Fibroblast of pulmonary artery (primary cell): ENCODE measurements at places on chromosomes 4 and X.

GRCh38 chr4:150769248-150769647 lies 187.3 kb downstream of the MAB21L2 start:
- DNase-seq = peak; percentile 62

- DNase-seq = no peak
Measured at GRCh38 chr4:150033081-150033480, 45.2 kb upstream of the DCLK2 start.

- no peak for DNase-seq
Measured at GRCh38 chr4:1246111-1246881, 2.6 kb downstream of the CTBP1 start.

DNA sequence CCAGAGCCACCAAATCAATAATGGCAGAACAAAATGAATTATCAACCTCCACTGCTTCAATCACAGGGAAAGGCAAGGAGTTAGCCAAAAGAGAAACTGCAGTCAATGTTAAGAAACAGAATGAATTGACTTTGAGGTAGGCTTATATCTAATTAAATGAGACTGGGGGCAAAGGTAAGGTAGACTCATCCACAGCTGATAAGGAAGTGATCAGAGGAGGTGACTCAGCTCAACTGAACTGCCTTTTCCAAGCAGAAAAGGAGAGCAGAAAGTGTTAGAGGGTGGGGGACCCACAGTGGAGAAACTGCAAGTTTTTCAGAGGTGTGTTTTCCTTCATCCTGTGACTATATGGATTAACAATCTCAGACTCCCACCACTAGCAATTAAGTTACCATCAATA lies 345.8 kb upstream of the PPARGC1A start:
- DNase-seq = no peak

DNA sequence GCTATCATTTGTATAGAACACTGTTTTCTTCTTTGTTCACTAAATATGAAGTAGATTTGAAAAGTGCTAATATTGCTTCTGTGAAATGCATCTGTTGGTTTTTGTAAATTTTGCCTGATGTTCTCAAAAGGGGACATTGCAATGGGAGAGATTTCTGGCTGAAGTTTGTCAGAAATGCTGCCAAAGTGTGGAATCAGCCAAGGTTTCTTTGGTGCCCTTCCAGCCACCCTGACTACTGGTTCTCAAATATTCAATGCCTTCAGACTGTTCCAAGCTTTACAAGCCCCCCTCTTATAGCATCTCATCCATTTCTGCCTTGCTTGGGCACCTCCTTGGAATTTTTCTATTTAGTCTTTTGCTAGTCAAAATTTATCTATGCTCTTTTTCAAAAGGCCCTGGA lies 60.6 kb upstream of the TMLHE start:
- no peak for DNase-seq

DNA sequence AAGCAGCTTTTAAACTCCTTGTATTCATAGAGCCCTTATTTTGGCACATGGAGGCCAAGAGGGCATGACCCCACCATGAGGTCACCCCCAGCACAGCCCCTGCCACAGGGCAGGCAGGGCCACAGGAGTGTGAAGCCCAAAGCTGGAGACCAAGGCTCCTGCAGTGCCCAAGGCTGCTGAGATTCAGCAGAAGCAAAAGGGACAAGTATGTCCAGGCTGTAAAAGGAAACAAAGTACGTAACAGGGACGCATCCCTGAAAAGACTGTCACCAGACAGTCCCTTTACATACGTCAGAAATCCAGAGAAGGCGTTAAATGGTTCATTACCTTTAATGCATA lies 18.9 kb downstream of the GAK start:
- DNase-seq = no peak

GRCh38 chrX:81392396-81392795 lies 190.5 kb downstream of the SH3BGRL start:
- no peak for DNase-seq

DNA sequence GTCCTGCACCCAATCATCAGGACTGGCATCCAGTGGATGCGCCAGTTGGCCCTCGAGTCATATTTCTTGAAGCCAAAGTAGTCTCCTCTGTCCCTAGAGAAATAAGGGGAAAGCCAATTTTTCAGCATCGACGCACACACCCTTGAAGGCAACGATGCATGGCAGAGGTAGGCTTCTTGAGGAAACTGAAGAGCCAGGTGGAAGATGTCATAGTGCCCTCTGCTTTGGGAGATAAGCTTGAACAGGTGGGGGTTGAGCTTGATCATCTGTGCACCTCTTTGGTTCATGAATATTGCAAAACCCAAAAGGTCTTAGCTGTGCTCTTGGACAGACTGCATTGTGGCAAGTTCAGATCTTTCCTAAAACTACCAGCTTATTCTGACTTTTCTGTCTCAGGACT lies 34.6 kb upstream of the WDR1 start:
- no peak for DNase-seq

GRCh38 chr4:3701271-3701734 lies 64.9 kb upstream of the ADRA2C start:
- no peak for DNase-seq

DNA sequence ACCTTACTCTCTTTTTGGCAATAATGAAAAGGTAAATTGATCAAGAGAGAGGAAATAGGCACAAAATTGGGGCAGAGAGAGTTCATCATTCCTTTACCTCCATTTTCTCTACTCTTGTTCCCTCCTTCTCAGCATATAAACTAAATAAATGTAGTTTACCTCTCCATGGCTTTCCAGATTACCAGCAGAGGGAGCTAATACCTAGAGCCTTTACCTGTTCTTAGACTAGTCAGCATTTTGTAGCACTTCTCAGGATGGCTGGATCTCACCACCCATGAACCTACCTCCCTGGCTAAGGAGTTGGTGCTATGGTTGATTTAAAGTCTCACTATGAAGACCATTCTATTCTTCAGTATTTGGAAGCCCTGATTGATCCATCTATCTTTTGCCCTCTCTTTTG lies 15.7 kb downstream of the OFD1 start:
- DNase-seq = peak; percentile 55

- DNase-seq = no peak
Measured at GRCh38 chr4:24423670-24424069, 160.7 kb downstream of the DHX15 start.

GRCh38 chr4:7861440-7861881 lies 78.2 kb downstream of the AFAP1 start:
- DNase-seq = peak; percentile 96

DNA sequence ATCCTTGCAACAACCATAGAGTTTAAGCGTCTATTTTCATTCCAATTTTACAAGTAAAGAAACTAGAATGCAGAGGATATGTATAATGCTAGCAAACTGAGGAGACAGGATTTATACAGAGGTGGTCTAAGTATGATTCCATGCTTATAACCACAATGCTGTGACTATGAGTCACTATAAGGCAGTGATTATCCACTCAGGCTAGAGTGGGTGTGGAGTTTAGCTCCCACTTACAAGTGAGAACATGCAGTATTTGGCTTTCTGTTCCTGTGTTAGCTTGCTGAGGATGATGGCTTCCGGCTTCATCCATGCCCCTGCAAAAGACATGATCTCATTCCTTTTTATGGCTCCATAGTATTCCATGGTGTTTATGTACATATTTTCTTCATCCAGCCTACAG lies 41.6 kb upstream of the EDA2R start:
- peak; percentile 13 for DNase-seq

- DNase-seq = peak; percentile 79
Measured at GRCh38 chr4:7134737-7135388, 57.5 kb upstream of the SORCS2 start.

- peak; percentile 15 for DNase-seq
Measured at GRCh38 chr4:130233377-130234047, 1137.6 kb downstream of the C4orf33 start.

DNA sequence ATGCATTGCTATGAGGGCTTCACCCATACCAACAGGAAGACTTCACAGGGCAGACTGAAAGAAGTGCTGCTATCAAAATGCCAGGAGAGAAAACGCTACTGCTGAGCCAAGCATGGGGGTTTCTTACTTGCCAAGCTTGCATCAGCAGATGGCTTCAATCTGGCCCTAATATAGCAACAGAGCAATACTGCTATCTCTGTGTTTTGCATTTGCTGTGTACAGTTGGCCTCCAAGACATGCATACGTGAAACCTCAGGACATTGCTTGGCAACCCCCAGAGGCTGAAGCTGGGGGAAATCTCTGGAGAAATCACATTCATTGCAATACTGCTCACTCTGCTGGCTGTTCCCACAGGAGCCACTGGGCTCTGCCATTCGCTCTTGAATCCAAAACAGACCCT lies 127.2 kb upstream of the GPC4 start:
- DNase-seq = peak; percentile 14

- peak; percentile 58 for DNase-seq
Measured at GRCh38 chr4:153634738-153635353, 49.2 kb upstream of the TLR2 start.

DNA sequence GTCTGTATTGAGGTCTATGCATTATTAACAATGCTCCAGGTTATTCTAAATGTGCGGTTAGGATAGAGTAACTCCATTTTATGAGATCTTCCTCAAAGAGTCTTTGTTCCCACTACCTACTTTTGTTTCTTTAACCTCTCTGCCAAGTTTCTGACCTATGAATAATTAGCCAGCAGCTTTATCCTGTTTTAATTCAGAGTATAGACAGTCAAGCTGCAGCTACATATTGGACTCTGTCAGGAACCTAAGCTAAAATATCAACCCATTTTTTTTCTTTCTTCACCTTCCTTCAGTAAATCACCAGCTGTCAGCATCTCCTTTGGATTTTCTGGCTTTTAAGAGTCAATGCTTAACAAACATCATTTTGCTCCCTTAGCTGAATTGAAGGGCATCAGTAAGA lies 72.3 kb downstream of the TMEM47 start:
- DNase-seq = no peak

DNA sequence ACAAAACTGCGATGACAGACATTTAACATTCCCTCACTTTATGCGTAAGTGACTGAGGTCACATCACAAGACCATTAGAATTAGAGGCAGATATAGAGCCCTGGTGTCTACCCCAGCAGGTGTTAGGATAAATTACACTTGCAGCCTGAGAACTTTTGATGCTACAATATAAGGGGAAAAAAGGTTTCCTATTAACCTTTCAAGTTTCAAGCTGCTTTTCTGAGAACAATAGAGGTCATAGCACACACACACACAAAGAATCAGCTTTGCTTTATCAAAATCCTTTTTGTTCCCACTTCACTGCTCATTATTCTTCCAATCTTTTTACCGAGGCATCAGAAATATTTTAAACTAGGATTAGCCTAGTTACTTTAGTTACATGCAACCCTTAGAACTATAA lies 119.8 kb downstream of the COL25A1 start:
- DNase-seq = no peak

GRCh38 chr4:121554382-121554781 lies 142.4 kb downstream of the ANXA5 start:
- peak; percentile 8 for DNase-seq

GRCh38 chrX:40166582-40166981 lies 68.8 kb upstream of the BCOR start:
- DNase-seq = no peak

GRCh38 chr4:115969756-115970155 lies 856.3 kb upstream of the NDST4 start:
- DNase-seq = no peak

- DNase-seq = no peak
Measured at GRCh38 chr4:83392562-83392961, 57.9 kb upstream of the HPSE start.

GRCh38 chr4:15077969-15078368 lies 75.7 kb downstream of the CPEB2 start:
- peak; percentile 72 for DNase-seq

GRCh38 chrX:129116676-129117470 lies 406.4 kb downstream of the SMARCA1 start:
- DNase-seq = no peak

GRCh38 chr4:117093571-117093970 lies 8.2 kb upstream of the TRAM1L1 start:
- DNase-seq = peak; percentile 11

- no peak for DNase-seq
Measured at GRCh38 chrX:26050099-26050498, 88.0 kb upstream of the MAGEB18 start.

DNA sequence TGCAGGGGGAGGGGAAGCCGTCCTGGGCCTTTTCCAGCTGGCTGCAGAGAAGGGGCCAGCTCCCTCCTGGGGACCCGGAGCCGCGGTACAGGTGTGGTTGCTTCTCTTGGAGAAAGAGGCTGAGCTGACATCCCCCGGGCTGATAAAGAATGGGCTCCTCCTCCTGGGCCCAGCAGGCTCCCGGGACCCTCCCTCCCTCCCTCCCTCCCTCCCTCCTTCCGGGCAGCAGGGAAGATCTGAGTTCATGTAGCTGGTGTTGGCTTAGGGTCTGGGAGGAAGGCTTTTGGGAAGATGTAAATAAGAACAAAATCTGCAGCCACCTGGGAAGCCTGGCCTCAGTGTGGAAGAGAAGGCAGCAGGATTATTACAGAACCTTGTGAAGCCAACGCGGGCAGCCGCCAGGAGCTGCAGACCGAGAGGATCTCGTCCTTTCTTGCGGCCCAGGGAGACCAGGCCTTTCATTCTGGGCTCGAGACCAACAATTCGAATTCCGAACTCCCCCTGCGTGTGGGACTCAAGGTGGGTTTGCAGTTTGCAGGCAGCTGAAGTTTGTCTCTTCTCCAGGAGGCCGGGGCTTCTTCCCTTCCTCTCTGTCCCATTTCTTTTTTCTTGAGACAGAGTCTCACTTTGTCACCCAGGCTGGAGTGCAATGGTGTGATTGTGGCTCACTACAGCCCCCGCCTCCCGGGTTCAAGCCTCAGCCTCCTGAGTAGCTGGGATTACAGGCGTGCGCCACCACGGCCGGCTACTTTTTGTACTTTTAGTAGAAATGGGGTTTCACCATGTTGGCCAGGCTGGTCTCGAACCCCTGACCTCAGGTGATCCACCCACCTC lies at the start of gene PLCXD1:
TSS of gene PLCXD1 (plus strand) at position 216 of the 834 bp plus-strand sequence. CDS start 2,807 bp downstream, outside the sequence.
- peak; percentile 58 for DNase-seq

GRCh38 chr4:42965326-42965725 lies 72.8 kb downstream of the GRXCR1 start:
- no peak for DNase-seq

DNA sequence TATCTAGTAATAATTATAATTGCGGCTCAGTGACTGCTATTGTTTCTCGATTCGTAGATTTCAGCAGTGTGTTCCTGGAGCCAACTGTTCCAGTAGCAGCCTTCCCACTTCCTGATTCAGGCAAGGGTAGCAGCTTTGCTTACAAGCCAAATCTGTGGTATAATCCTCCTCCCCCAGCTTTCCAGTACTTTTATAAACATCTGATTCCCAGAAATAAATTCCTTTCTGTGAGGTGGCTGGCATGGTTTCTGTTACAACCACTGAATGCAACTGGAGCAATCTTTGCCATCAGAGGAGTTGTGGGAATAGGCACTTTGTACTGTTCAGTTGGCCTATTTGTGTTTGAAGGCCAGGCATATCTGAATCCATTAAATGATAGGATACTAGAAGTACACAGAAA lies 80.0 kb downstream of the GLRA3 start:
- peak; percentile 31 for DNase-seq

DNA sequence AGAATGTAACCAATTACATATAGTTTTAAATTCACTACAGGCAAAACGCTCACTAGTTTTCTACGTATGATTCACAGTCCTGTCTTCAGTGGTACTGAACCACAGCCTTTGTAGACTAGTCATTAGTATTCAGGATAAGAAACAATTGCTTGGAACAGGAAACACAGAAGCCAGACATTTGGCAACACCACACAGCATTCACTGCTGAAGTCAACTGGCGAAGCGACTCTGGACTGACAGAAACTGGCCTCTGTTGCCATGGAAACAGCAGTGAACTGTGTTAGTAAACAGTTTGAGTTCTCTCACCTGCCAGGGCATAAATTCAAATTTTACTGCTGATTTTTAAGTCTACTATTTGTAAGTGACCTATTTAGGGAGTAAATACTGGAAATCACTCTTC lies 57.6 kb downstream of the MAPK10 start:
- DNase-seq = peak; percentile 93
